ENCODE measurements at places on chromosomes 6 and 20.

- no peak for DNase-seq
Measured at GRCh38 chr6:139073118-139073517, 44.6 kb downstream of the ABRACL start.

- no peak for DNase-seq
Measured at GRCh38 chr20:49483018-49483695, 689 bp upstream of the KCNB1 start.

GRCh38 chr20:22511943-22512910 lies 72.1 kb downstream of the FOXA2 start:
- DNase-seq, result no peak

GRCh38 chr6:117359581-117359980 lies 66.2 kb downstream of the ROS1 start:
- DNase-seq, result no peak

DNA sequence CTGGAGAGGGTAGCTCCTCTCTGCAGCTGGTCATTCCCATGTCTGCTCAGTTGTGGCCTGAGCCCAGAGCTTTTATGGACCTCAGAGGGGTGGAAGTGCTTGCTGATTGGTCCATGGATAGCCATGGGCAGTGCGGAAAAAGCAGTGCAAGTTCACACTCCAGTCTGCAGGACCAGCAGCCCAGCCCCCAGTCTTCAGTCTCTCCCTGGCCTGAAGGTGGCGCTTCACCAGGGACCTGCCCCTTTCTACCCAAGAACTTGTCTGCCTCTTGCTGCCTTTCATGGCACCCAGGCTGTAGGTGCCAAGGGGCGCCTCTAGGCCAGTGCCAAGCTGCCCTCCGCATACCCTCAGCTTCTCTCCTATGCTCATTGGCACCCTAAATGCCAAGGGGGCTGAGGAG lies 91.0 kb downstream of the TBXT start:
- DNase-seq, result no peak

GRCh38 chr6:12548526-12548925 lies 168.0 kb upstream of the PHACTR1 start:
- no peak for DNase-seq

GRCh38 chr6:141552463-141552862 lies 580.3 kb upstream of the GJE1 start:
- DNase-seq, result no peak

- DNase-seq, result no peak
Measured at GRCh38 chr20:12248481-12248880, 330.8 kb downstream of the BTBD3 start.

DNA sequence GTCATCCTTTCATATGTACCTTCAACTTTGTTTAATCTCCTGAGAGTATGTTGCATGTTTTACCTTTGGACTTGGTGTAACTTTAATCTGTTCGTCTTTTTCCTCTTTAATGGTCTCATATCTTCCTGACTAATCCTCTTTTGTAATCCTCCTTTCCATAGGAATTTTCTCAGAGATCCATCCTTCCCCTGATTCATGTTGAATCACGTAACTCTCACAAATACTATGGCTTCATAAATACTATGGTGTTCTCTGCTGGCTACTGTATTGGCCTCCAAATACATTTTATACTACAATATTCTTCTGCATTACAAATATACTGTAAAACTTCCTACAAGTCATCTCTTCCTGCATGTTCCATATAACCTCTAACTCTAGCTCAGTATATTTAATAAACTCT lies 317.7 kb upstream of the ADGRB3 start:
- DNase-seq, result no peak

GRCh38 chr6:23370051-23370450 lies 756.0 kb upstream of the NRSN1 start:
- DNase-seq, result no peak

GRCh38 chr6:21501815-21502214 lies 91.7 kb upstream of the SOX4 start:
- DNase-seq, result no peak

DNA sequence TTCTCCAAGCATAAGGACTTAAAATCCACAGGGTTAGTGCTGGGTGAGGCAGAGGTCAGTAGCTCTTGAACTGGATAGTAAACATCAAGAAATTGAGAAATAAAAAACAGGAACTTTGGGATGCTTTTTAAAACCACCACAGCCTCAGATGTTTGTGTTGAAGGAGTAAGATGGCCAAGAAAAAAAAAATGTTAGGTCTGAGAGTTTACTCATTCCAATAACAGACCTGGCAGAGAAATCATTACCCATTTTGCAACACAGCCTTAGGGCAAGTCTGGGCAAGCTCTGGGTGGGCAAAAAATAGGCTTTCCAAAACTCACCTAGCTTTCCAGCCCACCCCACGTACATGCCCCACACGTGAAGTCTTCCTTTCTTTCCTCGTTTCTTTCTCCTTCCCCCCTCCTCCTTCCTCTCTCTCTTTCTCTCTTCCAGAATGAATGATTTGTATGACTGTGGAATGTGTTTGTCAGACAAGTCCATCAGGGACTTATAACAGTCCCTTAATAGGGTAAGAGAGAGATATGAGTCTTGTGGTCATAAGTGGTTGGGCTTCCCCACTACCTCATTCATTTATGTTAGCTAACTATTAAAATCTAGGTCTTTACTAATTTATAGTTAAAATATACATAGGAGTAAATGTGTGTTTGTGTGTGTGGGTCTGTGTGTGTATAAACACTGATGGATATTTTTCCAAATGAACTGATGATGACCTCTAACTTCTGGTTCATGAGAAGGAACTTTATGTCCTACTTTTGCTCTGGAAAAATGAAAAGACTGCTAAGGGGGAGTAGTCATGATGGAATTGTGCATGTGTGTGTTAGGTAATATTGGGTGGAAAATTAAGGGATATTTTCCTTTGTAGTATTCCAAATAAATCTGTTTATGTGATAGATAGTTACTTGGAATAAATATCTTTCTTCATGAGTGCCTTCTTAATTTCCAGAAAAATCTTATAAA lies 18.0 kb upstream of the DSE start:
- no peak for DNase-seq

DNA sequence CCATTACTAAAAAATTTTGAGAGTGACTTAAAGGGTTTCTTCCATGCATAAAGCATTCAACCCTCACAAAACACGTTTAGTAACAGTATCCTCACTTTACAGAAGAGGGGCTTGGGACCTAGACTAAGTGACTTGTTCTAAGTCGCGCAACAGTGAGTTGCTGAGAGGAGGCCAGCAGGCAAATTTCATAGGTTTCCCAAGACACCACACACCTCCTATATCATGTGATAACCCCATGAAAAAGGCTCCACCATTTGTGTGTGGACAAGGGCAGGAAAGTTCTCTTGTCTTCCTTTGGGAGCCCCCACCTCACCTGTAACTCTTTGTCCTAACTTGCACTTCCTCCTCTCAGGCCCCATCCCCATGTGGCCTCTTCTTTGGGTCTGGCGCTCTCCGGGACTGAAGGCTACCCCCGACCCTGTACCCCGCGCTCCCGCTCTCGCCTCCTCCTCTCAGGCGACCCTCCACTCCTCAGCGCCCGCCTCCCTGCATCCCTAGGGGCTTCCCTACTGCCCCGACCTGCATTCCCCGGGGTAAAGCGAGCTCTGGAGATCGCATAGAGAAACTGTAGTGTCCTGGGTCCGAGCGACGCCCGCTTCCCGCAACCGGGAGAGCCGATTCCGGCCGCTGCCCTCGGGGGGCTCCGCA lies 392 bp downstream of the PSMB8 start:
- DNase-seq, result no peak

DNA sequence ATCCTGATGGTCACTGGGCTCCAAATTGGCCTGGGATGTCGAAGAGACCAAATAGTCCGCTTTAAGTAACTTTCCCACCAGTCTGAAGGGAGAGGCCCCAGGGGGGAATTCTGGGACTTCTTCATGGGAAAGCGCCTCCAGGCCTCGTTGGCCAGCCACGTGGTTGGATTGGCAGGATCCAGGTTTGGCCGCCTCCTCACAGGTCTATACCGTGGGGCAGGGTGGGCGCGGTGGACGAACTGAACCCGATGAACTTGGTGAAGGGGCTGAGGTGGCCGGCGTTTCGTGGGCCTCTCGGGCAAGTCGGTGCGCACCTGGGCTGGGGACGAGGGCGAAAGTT lies 297 bp downstream of the POM121L2 start:
- no peak for DNase-seq

DNA sequence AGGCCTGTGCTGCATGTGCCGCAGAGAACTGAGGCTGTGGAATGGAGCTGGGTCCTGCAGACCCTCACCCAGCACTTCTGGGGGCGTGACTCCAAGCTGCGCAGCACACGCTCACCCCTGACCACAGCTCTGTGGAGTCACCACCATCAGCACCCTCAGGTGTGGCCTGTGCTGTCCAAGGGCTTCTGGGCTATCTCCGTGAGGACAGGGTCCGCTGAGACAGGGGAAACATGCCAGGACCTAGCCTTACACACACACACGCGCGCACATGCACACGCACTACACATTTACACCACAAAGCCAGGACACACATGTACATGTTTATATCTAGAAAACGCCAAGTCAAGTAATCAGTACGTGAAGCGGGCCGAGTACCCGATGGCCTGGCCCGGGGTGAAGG lies 26.8 kb upstream of the TCFL5 start:
- DNase-seq, result no peak

DNA sequence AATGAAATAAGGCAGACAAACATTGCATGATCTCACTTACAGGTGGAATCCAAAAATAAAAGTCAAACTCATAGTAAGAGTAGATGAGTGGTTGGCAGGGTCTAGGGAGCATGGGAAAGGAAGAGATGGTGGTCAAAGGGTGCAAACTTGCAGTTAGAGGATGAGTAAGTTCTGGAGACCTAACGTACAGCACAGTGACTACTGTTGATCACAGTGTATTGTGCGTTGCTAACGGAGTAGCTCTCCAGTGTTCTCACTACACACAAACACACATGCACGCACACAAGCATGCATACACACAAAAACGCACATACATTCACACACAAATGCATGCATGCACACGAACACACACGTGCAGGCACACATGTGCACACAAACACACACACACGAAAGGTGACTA lies 54.9 kb downstream of the LY86 start:
- no peak for DNase-seq

DNA sequence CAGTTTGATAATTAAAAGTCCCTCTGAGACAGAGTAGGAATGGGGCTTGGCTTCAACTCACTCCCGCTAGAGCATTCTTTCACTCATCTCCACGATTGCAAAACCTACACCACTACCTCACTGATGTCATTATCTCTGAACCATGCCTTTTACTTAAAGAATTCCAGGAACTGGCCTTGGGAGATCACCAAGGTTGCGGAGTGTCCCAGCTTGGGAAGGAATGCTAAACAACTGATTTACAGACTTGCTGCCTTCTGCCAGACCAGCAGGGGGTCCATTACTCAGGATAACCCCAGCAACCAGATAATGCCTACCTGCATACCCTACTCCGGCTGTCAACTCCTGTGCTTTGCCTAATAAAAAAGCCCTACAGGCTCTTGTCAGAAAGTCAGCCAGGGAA lies 102.2 kb upstream of the RALGAPA2 start:
- DNase-seq, result no peak

GRCh38 chr20:46546298-46546697 lies 4.2 kb downstream of the OCSTAMP start:
- no peak for DNase-seq

GRCh38 chr20:55678126-55678525 lies 327.2 kb downstream of the CBLN4 start:
- DNase-seq, result no peak

GRCh38 chr6:158233214-158233795 lies 65.2 kb downstream of the GTF2H5 start:
- no peak for DNase-seq

DNA sequence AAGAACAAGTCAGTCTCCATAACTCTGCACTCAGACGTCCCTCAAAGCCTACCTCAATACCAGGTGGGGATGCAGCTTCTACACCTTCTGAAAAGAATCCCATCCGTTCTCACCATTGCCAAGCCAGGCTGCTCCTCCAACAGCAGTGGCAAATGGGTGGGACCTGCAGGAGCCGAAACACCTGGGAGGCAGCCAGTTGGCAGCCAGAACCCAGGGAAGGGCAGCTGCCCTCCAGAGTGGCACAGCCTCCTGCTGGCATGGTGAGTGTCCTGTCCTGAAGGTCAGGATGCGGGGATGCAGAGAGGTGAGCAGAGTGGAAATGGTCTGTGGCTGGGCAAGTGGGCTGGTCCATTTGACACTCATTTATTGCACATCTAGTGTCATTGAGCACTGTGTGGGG lies 210.6 kb upstream of the CDH4 start:
- DNase-seq, result no peak

- DNase-seq, result no peak
Measured at GRCh38 chr6:12033770-12034169, 21.7 kb downstream of the HIVEP1 start.

GRCh38 chr6:157724138-157724820 lies 98.8 kb upstream of the SNX9 start:
- DNase-seq, result no peak

- no peak for DNase-seq
Measured at GRCh38 chr6:148395583-148396101, 53.0 kb downstream of the SASH1 start.

DNA sequence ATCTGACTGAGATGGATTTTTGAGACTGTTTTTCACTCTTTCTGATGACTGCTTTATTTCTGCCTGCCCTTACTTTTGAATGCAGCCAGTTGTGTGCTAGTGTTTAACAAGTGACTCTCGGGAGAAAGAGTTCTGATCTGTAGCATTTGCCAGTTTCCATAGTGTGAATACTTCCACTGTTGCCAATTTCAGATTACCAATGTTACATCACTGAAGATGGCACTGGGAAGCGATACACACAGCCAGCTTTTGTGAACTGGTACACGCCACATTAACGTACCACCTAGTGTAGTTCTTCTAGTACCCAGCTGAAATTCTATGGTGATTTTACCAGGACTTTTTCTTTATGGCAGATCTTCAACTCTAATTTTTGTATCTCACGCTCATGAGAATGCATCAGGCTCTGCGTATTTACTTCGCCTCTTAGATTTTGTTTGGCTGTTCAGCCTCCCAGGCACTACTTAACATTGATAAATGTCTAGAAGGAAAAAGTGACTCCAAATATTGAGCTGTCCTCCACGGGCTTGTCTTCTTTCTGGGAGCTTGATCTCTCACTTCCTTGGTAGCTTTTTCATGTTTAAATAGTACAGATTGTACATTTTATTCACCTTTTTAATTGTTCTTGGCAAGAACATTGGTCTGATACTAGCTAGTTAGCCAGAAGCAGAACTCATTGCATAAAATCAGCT lies 521.6 kb upstream of the SOX4 start:
- no peak for DNase-seq

DNA sequence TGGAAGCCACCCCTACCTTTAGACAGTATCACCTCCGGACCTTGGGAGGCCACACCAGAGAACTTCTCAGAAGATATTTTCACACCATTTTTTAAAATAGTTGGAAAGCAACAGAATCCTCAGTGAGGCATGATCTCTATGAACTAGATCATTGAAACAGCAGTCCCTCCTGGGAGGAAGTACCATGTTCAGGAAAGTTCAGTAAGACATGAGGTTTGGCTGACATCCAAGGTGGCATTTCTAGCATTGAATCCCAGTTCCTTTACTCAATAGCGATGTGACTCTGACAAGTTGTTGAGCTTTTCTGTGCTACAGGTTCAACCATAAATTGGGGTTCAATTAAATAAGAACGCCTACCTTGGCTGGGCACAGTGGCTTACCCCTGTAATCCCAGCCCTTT lies 169.0 kb downstream of the TBC1D7 start:
- DNase-seq, result no peak

GRCh38 chr20:9332791-9333479 lies 181.5 kb upstream of the LAMP5 start:
- DNase-seq, result no peak

GRCh38 chr20:2902291-2902690 lies 29.0 kb downstream of the PTPRA start:
- no peak for DNase-seq

Measured in stimulated activated CD4-positive, alpha-beta T cell treated with anti-CD3 and anti-CD28 coated beads, Interleukin-2, amount 100 ng/mL, for 24 hours (primary cell).